ENCODE measurements at places on chromosomes 1 and 21.

DNA sequence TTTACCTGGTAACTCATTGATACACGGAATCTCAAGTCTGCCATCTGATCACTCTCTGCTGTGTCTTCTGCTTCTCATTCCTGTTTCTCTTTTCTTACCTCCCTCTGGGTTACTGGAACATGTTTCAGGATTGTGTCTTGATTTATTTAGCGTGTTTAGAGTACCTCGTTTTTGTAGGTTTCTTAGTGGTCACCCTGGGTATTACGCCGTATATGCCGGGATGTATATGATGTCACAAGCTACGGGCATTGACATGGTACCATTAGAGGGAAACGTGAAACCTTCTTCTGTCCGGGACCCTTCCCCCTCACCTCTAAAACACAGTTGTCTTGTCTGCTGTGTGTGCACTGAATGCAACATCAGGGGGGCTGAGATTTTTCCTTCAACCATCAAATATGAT lies 2.8 kb downstream of the ACTRT2 start:
- DNase-seq = no peak

GRCh38 chr1:89608984-89609725 lies 23.8 kb upstream of the LRRC8C start:
- peak; percentile 54 for DNase-seq

GRCh38 chr1:76568573-76569238 lies 298.6 kb upstream of the ST6GALNAC5 start:
- no peak for DNase-seq

DNA sequence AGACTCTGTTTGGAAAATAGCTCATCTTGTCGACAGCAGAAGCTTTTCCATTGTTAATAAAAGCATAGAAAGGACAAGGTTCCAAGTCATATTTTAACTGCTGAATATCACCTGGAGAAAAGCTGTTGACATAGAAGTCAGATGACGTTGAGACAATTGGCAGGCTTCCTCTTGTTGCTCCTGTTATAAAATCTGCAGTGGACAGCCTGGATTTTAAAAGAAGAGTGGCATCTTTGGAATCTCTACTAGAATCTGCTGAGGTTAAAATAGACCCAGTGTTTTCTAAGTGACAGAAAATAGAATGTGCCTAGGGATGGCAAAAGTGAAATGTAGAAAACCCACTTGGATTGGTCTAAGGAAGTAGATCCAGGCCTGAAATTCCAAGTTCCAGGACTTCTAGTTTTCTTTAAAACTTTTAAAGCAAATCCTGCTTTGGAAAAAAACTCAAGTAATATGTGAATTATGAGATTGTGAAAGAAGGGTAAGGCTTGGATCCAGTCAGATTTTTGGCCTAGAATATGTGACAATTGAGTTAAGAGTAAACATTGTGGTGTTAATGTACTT lies 53.6 kb upstream of the NEXN start:
- DNase-seq = no peak

- DNase-seq = peak; percentile 55
Measured at GRCh38 chr1:2840036-2840809, 38.7 kb upstream of the TTC34 start.

GRCh38 chr1:186208405-186209129 lies 166.5 kb downstream of the TPR start:
- DNase-seq = no peak

DNA sequence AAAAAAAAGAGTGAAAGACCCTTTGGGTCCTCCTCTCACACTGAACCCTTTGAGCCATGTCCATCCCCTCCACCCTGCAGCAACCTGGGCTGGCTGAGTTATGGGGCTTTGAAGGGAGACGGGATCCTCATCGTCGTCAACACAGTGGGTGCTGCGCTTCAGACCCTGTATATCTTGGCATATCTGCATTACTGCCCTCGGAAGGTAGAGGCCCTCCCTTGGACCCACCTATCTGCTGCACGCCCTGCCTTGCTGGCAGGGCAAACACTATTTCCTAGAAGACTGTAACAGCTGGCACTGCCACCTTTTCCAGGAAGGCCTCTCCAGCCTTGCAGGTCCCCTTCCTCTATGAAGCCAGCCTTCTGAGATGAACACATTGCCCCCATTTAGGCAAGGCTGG lies 1.1 kb downstream of the SLC50A1 start:
- no peak for DNase-seq

DNA sequence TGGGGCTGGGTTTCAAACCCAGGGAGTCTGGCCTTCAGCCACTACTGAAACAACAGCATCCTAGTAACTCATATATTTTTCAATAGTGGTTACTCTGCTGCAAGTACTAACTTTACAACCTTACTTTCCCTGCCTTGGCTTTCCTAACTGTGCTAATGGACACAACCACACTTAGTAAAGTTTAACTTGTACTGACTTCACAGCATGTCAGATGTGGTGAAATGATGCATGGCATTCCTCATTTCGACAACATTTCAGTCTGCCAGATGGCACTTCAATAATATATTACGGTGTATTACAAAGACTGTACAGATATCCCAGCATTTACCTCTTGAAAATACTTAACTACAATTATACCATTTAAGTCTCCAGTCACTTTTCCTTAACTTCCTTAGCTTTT lies 27.8 kb downstream of the LRRC7 start:
- no peak for DNase-seq

GRCh38 chr1:173530795-173531693 lies 53.9 kb downstream of the PRDX6 start:
- no peak for DNase-seq

- DNase-seq = no peak
Measured at GRCh38 chr21:44085491-44086321, 21.5 kb upstream of the PWP2 start.

DNA sequence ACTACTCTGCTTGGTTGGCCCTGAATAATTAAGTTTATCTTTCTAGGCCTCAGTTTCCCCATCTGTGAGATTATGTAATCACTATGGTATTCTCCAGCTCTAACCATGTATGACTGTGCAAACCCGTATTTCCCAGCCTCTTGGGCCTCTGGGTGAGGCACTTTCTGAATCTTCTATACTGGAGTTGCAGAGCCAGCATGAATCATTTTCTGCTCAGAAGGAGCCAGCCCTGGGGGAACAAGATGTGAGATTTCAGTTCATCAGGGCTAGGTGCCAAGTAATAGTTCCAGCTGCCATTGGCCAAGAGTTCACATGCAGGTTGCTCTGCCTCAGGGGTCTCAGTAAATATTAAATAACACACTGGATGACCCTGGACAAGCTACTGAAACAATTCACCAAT lies 47.7 kb upstream of the USP24 start:
- DNase-seq = no peak

GRCh38 chr1:39539252-39539790 lies 37.3 kb downstream of the PABPC4 start:
- peak; percentile 27 for DNase-seq

DNA sequence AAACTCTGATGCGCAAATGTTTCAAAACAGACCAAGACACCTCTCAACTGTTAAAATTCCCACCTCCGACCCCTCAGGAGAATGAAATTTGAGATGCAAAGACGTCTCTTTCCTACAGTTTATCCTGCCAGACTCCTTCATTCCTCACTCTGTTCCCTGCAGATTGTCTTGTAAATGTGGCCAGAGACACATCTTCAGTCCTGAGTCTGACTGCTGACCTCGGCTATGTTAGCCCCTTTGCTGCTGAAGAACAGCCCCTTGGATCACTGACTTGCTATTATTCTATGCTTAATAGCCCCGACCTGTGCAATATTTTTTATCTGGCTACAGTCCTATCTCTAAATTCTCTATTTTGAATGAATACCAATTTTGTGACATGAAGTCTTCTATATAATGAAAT lies 16.6 kb upstream of the ESRRG start:
- no peak for DNase-seq

DNA sequence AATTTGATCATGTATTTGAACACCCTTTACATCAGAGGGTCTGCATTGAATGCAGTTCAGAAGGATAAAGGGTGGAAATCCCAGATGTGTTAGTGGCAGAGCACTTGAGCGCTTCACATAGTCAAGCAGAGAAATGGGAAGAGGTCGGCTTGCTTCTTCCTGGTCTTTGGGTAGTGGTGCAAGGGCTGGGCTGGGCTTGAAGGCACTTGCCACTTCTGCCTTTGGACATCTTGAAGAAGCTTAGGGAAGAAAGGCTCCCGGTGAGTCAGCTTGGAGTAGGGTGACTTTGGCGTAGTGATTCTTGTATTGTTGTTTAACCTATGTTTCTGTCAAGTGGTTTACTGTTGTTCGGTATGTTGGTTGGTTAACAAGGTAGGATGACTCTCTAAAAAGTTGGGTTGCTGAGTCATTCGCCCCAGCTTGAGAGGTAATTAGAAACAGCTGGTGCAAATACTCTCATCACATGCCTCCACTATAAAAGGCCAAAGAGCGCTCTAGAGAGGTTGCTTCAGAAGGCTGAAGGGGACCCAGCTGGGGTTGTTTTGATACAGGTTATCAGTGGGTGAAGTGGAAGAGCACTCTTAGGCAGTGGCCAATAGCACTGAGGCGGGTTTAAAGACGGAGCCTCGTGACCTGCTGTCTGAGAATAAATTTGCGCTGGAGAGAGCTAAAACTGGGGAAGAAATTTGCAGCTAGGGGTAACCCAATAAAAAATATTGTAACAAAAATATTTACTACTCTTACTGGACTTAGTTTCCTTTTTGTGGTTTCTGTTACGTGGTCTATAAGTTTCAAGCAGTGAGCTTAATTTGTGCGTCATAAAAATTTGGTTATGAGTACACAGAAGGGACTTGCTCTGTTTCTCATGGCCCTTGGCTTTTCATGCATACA lies 1.4 kb downstream of the BACH1 start:
- peak; percentile 64 for DNase-seq

- DNase-seq = no peak
Measured at GRCh38 chr1:31576743-31577455, 584 bp downstream of the TINAGL1 start.

GRCh38 chr1:222634180-222635013 lies 16.5 kb downstream of the MIA3 start:
- DNase-seq = peak; percentile 25

DNA sequence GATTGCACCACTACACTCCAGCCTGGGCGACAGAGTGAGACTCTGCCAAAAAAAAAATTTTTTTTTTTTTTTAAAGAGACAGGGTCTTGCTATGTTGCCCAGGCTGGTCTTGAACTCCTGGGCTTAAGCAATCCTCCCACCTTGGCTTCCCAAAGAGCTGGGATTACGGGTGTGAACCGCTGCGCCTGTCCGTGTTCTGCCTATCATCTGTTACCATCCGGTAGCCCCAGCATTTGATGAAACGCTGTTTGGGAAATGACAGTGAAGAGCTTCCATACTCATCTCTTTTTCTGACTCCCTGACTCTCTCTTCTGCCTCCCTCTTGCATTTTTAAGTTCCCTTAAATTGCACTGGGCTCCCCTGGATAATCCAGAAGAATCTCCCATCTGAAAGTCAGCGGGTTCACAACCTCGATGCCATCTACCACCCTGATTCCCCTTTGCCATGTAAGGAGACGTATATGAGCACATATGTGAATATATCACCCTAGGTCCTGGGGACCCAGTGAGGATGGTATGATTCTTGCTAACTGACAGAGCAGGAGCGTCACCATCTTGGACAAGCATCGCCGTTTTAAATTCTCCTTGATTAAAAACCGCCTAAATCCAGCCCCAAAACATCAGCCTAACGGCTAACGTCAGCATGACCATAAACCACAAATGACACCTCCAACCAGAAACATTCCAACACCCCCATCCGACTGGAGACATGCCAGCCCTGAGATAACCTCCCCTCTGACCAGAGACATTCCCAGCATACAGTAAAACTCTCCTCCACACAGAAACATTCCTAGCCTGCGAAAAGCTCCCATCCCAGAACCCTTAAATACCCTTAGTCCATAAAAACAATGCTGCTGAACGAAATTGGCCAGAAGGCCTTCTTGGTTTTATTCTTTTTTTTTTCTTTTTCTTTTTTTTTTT lies 12.4 kb downstream of the TNFRSF8 start:
- DNase-seq = no peak

DNA sequence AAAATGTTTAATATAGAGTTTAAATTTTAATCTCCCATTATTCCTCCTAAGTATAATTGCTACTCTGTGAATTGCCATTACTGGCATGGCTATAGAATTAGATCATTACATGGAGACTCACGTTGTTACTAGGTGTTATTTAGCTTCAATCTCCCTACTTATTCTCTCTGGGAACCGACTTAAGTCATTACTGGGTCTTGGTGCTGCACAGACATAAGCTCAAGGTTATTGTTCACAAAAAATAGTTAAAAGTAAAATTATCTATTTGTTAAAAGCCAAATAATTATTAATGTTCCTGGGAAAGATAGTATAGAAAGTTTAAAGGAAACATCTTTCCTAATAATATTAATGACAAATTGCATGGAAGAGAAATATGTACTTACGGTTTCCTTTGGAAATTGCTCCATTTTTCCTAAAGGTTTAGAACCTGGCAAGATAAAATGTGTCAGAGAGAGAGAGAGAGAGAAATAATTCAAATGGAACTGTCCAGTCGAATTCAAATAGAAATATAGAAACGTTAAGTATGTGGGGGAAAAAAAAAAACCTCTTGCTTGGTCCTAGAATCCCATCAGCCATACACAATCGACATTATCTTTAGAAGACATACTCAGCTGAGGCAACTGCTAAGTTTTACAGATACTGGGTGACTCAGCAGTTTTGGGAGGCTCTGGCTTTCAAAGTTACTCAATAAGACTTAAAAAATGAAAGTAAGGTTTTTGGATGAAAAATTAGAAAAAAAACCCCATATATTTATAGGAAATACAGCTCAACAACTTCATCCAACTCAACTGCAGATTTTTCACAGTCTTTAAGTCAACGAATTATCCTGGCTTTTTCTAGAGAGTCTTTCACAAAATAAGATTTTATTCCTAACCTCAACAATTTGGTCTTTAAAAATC lies at the start of gene SPTA1:
SPTA1 (minus strand) TSS at position 605 of the 899 bp plus-strand sequence; CDS start at position 407, 198 bp downstream.
- no peak for DNase-seq

DNA sequence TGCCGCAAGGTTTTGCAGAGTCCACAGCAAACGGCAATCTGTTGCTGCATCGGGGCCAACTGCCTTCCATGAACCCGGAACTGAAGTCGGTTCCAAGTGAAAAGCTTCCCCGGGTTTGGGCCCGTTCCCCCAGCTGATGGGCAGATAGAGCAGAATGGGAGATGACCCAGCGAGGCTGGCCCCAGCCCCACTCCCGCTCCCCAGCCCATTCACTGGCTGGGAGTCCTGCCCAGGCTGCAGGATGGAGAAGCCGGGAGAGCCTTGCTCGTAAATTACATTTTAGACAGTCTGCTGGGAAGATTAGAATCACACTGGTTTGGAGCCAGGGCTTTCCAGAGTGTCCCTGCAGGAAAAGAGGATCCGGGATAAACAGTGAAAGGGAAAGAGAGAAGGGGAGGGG lies 31.6 kb upstream of the PAX7 start:
- DNase-seq = no peak

GRCh38 chr1:10957133-10957532 lies 55.3 kb upstream of the TARDBP start:
- DNase-seq = no peak

GRCh38 chr1:182795563-182796228 lies 6.1 kb downstream of the NPL start:
- no peak for DNase-seq

- DNase-seq = no peak
Measured at GRCh38 chr1:204520834-204521709, 4.9 kb downstream of the MDM4 start.

Measured in stimulated activated CD4-positive, alpha-beta T cell treated with anti-CD3 and anti-CD28 coated beads, Interleukin-4, amount 100 ng/mL, for 4 hours (primary cell).